ENCODE measurements at places on chromosomes 12 and 14. TPM values are rescaled to one million over a fixed set of nuclear protein-coding genes. Genes with fewer than 3 reads are reported as not detected.
A peak's percentile ranks its signal among the peaks of the same experiment; 100 is the strongest.

DNA sequence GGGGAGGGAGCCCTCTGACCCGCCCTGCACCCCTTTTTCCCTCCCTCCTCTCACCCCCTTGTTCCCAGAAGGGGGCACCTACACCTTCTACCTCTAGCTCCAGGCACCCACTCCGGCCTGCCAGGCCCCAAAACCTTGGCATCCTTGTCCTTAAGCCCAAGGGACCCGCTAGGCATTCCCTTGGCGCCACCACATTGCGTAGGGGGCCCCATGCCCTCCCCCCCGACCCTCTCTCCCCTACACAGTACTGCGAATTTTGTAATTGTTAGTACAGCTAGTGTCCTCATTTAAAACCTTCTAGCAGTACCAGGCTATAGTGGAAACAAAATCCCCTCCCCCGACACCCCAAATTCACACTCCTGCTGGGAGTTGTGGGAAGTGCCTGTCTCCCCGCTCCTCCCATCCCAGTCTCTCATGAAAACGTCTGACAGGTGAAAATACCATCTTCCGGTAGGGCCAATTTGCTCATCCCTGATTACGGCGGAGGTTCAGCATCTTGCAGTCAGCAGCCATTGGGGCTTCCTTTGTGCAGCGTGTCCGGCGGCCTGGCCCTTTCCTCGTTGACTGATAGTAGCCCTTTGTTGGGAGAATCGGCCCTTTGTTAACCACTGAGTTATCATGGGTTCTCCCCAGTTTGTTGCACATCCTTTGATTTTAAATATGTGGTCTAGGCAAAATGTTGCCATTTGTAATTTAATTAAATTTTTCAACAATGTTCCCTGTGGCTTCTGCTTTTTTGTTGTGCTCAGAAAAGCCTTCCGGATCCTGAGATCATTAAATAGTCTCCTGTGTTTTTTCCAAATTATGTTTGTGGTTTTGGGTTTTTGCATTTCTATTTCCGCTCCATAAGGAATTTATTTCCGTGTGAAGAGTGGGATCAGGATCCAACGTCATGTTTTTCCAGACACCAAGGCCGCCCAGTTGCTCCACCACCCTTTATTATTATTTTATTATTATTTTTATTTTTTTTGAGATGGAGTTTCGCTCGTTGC is 7.9 kb upstream of the CEP170B start:
- DNase-seq: no peak

GRCh38 chr12:66667906-66668305 is 11.0 kb downstream of the GRIP1 start:
- DNase-seq: no peak

DNA sequence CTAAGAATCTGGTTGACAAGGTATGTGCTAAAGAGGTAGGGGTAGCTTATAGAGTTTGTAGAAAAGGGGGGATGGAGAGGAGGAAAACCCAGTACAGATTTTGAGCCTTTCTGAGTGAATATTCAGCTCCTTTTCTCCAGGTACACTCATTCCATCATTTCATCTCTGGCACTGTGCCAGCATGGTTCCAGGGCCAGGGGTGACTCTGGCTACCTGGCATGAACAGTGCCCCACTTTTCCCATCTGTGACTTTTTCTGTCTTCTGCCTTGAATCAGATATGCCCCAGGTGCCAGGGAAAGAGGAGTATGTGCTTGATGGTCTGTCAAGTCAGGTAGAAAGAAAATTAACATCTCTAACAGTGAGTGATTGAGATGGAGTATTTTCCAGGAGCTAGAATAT is 175.7 kb downstream of the CACNA1C start:
- no peak for DNase-seq

DNA sequence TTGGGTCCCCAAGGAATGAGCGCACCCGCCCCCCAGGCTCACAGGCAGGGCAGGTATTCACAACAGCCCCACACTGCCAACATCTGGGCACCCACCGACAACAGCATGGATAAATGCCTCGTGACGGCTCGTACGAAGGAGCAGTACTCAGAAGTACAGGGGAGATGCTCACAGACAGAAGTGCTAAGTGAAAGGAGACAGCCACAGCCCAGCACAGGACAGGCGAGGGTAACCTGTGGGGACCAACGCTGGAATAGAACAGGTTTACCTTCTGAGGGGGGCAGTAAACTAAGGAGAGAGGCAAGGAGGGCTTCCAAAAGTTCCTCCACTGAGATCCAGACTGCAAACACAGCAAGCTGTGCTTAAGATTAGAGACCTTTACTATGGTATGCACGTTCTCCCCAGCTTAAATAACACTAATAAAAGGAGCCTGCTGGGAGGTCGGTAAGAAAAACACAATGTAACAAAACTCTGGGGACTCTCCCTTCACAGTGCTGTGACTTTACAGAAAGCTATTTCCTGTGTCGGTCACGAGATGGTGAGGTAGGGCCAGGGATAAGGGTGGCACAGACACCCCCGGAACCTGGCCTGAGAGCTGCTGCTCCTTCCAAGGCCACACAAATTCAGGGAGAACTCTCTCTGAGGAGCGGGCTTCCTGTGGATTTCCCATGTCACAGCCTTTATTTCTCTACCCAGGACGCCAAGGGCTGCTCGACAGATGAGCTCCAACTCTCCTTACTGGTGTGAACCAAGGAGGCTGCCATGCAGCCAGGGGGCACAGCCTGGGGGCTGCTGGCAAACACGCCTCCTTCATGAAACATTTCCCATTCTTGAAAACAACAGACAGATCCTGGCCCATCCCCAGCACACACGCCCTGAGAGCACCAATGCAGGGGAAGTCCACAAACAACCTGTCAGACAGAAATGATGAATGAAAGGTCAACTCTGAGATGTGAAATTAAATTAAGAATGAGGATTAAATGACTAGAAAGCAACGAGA is 26.3 kb downstream of the SLC15A4 start:
- no peak for DNase-seq

C1RL gene
- total RNA-seq: 10.5 TPM

GRCh38 chr12:106195621-106196027 is 52.2 kb downstream of the CKAP4 start:
- DNase-seq: no peak

GRCh38 chr12:111166779-111167540 is 201.9 kb downstream of the PHETA1 start:
- DNase-seq: no peak

GTF2A1 gene
- 35.9 TPM for total RNA-seq

NPAS3 gene
- total RNA-seq: not detected

DNA sequence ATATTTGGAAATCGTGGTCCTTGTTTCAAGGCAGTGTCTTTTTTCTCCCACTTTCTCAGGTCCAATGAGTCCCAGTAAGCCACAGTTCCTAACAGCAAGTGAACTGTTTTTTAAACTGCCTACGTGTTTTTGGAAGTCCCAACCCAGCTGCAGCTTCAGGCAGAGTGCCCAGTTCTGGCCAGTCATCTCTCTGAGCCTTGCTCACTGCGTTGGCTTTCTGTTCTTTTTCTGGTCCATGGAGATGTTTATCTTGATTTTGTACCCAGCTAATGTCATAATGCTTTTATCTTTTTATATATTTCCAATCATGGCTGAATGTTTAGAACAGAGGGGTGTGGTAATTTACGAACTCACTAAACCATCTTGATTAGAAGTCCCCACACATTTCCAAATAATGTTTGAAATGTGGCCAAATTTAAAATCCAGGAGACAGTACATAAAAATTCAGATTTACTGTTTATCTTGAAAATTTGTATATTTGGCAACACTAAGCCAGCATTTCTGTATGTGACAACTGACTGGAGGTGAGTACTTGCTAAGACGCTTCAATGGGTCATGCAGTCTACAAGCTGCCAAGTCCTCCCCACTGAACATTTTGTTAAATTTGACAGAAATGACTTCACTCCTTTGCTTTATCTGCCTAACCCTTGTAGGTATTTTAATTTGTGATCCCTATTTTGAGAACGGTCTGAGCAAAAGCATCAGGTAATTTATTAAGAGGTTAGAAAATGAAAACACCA is 46.1 kb upstream of the OTOGL start:
- DNase-seq: no peak

GRCh38 chr14:20477211-20477876 is 8.1 kb downstream of the PNP start:
- DNase-seq: peak; percentile 34

GRCh38 chr12:77031745-77032144 is 33.6 kb downstream of the E2F7 start:
- DNase-seq: peak; percentile 7

GRCh38 chr12:16261944-16262475 is 15.5 kb downstream of the SLC15A5 start:
- no peak for DNase-seq

GRCh38 chr14:82070753-82071152 is 537.1 kb upstream of the SEL1L start:
- DNase-seq: no peak

SLC25A21 gene
- not detected for total RNA-seq

DNA sequence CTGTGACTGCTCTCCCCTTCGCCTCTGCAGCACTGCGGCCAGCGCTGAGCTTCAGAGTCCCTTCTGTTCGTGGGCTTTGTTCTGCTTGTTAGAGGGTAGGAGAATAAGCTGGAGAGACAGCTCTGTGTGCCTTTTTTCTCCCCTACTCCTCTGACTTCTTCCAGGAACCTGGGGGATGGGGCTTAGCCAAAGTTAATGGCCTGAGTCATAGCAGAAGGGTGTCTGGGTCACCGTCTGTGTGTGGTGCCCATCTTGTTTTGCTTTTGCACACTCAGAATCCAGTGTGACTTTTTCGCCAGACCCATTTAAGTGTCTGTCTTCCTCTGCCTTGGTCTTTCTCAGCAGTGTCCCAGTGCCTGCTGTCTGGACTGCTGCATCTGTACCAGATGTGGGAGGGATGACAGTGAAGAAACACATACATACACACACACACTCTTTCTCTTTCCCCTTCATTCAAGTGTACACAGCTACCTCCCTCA is 3.0 kb downstream of the KIF5A start:
- DNase-seq: no peak

- no peak for DNase-seq
Measured at GRCh38 chr12:34598352-34598827, 576.1 kb downstream of the ALG10 start.

Data from activated CD8-positive, alpha-beta T cell treated with anti-CD3 and anti-CD28 coated beads for 36 hours (primary cell).